Germinal center (tissue), 1 donor: ENCODE measurements at places on chromosomes 12 and 14.
A peak's percentile ranks its signal among the peaks of the same experiment; 100 is the strongest.

GRCh38 chr12:59637692-59638070 lies 41.9 kb downstream of the SLC16A7 start:
- no peak for DNase-seq

DNA sequence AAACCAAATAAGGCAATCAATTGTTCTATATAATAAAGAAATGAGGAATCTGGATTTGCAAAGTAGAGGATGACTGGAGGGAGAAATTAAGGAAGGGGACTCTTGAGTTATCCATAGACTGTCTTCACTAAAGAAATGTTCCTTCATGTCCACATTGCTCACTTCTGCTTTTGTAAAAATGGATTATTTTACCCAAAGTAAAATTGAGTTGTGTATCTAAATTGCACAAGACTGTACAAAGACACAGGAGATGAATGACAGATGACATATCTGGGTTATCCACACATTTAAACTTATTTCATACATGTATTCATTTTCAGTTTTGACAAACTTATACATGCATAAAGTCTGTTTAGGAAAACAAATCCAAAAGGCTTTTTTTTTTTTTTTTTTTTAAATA lies 11.3 kb downstream of the ATP2B1 start:
- no peak for DNase-seq

DNA sequence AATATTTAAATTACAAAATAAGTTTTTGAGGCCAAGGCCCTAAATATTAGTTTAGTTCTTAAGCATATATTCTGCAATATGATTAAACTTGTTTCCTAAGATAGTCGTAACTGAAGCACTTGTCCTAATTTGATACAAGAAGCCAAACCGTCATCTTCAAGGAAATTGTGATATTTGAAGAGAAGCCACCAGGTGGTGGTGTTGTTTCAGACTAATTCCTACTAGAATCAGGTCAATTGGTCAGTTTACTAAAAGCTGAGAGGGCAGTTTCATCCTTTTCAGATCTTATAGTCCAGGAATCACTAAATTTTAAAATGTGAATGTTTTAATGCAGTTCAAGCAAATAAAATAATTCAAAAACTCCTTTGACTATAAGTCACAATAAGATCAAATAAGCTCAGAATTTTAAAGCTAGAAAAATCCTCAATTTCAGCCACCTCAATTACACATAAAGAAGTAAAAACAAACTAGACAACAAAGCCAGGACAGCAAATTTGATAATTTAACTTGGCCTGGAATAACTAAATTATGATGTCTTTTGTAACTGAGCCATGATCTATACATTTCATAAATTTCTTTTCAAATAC lies 7.1 kb upstream of the ARL1 start:
- peak; percentile 19 for DNase-seq

GRCh38 chr14:91140672-91141071 lies 26.8 kb downstream of the DGLUCY start:
- no peak for DNase-seq

DNA sequence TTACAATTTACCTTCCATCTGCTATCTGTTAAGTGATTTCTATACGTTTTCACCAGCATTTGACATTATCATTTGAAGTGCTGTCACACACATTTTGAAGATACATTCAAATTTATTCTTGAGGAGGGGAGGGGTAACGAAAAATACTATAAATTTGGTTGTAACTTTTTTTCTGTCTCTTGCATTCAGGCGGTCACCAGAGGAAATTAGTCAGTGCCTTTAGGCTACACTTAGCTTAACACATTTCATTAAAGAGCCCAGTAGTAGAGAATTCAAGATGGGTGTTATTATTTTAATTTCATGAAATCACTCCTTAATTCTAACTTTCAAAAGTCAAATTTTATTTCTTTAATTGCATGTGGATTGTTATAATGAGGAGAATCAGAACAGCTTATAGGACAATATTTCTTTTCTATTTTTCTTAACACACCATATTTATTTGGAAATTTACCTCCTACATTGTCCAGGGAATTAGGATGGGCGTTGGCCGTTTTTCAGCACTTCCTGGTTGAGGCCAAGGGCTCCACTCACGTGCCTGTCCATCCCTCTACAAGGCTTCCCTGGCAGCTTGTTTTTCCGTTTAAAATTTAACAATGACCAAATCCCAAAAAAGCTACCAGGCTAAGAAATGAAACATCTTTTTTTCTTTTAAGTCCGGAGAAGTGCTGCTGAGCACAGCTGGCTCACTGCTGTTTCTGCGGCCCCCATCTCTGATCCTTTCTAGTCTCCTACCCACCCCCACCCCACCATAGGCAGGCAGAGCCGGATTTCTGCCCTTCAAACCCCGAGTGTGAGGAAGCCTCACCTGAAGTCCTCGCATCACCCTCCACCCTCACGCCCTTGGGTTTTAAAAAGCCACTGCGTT lies 1.1 kb upstream of the FAR2 start:
- no peak for DNase-seq

DNA sequence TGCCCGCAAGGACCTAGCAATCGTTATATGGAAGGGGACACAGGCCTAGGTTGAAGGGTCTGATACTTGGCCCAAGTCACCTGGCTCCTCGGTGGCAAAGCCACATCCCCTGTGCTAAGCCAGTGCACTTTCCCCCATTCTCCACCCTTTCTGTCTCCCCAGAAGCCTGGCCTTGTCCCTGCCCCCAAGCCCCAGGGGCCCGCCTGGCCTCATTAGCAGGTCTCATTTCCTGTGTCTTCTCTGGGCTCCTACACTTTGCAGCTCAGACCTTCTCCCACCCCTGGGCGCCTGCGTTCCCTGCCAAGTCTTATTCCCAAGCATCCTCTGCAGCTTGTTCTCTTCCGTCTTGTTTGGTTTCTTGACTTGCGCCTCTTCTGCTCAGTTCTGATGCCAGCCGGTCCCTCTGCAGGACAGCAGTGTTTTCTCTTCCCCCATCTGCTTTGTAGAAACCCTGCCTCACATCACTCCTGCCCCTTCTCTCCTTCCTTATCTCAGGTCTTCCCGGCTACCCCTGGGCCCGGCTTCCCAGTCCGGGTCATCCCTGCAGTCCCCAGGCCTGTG lies 66.7 kb downstream of the SLC24A4 start:
- DNase-seq = no peak

- no peak for DNase-seq
Measured at GRCh38 chr14:25046301-25046943, 3.5 kb downstream of the STXBP6 start.
